ENCODE measurements at places on chromosomes 16 and 17. TPM values are rescaled to one million over a fixed set of nuclear protein-coding genes. Genes with fewer than 3 reads are reported as not detected.

DNA sequence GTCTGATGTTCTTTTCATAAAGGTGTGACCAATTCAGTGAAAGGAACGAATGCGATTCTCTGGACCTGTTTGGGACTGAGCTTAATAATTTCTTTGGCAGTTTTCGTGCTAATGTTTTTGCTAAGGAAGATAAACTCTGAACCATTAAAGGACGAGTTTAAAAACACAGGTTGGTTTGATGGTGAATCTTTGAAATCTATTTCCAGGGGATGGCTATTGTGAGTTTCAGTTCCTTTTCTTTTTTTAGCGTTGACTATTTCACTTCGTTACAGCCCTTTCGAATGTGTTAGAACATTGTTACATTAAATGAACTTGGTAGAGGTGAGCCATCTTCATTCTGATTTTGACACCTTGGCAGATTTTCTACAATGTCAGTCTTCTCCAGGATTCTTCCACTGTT is 1.2 kb downstream of the TNFRSF17 start:
- DNase-seq = no peak

- DNase-seq = no peak
Observed at GRCh38 chr17:3915581-3915994, 677 bp downstream of the P2RX1 start.

GRCh38 chr16:69132424-69133252 is at the start of the genes CHTF8 and UTP4:
TSS of gene CHTF8 (minus strand) at chr16:69132588. CDS start at chr16:69121458, 11,130 bp downstream.
TSS of gene UTP4 (plus strand) at chr16:69132649. CDS start at chr16:69133460, 811 bp downstream.
- peak; percentile 95 for DNase-seq

- DNase-seq = no peak
Observed at GRCh38 chr17:74603037-74603635, 11.1 kb upstream of the CD300LD start.

GRCh38 chr16:79651363-79651762 is 50.8 kb upstream of the MAF start:
- DNase-seq = peak; percentile 52

DNA sequence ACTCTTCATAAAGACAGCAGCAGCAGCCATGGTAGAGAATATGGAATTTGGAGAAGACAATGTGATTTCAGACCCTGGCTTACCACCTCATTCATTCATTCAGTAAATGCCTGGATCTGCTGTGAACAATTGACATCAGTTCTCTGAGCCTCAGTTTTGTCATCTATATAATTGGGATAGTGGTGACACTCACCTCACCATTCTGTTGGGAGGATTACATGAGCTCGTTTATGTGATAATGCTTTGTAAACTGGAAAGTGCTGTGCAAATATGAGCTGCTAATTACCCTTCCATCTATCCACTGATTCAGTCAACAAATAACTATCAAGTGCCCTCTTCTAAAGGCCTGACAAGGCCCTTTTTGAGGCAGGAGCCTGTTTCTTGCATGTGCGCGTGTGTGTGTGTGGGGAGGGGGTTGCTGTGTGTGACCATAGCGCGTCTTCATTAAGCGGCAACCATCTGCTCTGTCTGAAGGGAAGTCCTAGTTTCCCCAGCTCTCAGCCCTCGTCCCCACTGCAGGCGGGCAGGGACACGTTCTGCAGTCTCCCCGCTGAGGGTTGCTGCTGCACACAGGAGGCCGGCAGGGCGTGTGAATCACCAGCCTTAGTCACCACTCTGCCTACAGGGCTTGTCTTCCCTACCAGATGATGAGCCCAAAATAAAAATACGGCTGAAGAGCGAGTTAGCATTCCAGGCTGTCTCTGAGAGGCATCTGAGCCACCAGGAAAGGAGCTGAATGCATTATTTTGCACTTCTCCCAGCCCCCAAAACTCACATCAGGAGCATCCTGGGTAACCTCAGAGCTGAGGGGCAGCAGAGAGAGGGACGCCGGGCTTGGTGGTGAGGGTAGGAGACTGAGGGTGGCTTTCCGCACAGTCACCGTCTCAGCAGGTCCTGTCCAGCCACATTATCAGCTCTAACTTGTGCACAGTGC is 19.9 kb downstream of the ARL4D start:
- peak; percentile 76 for DNase-seq

DNA sequence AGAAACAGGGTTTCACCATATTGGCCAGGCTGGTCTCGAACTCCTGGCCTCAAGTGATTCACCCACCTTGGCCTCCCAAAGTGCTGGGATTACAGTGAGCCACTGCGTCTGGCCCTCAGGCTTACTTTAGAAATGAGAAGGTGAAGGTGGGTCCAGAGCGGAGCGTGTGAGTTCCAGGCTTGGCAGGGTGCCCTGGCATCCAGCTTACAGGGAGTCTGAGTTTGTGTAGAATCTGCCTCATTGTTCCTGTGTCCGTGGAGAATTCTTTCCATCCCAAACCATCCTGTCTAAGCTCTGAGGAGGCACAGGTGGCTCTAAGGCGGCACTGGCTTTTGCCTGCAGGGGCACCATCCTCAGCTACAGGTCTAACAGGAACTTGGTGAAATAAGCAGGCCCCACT is 50.6 kb downstream of the RAB11FIP3 start:
- no peak for DNase-seq

DNA sequence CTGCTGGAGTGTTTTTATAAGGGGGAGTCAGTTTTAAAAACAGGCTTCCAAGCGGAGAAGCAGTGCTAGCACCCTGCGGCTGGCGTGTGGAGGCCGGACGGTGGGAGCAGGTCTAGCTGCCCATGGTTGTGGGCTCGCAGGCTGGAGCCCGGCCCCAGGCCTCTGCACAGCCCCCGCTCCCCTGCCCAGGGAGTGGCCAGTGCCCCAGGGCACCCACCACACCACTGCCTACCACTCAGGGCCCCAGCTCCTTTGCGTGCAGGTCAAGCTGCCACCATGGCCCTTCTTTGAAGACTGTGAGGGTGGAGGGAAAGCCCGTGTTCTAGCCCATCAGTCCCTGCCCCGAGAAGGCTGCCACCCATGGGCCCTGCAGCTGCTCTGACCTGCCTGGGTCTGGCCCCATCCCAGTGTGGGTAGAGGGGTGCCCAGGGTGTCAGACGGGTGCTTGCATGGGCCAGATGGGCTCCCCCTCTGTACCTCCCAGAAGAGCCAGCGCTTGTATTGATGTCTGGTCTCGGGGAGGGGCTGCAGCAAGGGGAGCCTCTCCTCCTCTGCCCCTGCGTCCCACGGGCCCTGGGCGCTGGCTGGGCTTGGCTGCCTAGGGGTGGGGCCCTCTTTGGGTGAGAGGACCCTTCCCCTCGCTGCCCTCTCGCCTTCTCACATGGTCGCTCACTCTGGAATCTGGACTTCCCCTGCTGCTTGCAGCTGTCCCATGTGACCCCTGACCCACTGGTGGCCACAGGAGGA is 1.5 kb upstream of the NUDT16L1 start:
- DNase-seq = no peak

GRCh38 chr17:45431531-45432404 is 902 bp downstream of the ARHGAP27 start:
- DNase-seq = no peak

GRCh38 chr17:40038882-40039513 is 15.2 kb downstream of the MED24 start:
- no peak for DNase-seq

Gene NOL11
- total RNA-seq = 58.6 TPM

Gene VASN
- total RNA-seq = 8.1 TPM

Gene KREMEN2
- total RNA-seq = 0.20 TPM

Gene ZNF688
- total RNA-seq = 21.3 TPM

DNA sequence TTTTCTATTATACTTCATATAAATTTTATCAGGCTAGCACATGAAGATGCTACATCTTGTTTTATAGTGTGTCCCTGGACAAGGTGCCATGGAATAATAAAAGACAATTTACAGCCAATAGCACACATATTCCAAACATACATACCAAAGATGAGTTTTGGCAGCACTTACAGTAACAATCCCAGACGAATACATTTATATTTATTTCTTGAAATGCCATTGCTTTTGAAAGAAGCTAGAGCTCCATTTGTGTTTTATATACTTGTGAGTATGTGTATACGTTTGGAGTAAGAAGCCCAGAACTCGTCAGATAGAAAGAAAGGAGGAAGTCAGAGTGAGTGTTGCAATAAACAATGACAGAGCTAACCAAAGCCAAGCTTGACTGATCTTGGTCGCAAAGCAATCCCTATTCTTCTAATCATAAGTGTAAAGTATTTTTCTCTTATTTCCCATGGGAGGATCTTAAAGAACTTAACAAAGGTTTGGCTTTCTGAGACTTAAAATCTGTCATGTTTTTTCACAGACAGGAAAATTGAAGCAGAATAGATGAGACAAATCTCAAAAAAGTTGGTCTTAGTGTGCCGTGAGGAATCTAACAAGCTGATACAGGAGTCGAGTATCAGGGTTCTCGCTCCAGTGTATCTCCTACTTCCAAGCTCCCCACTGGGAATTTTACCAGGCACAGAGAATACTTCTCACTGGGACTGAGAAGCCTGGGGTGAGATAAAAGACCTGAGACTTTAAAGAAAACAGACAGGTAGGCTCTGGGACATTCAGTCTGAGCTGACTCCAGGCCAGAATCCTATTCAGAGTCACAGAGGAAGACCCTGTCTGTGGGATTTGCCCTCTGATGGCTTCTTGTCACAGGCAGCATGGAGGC is 175.4 kb downstream of the AATF start:
- peak; percentile 17 for DNase-seq

GRCh38 chr17:17922070-17922614 is 50.1 kb downstream of the TOM1L2 start:
- no peak for DNase-seq

GRCh38 chr17:61731330-61731729 is 132.0 kb downstream of the BRIP1 start:
- DNase-seq = no peak

Gene ARL5C
- total RNA-seq = not detected

Gene C17orf67
- total RNA-seq = 2.0 TPM

- peak; percentile 76 for DNase-seq
Observed at GRCh38 chr16:73170612-73171038, 122.7 kb upstream of the ZFHX3 start.

Gene SULT1A1
- total RNA-seq = 73.9 TPM

DNA sequence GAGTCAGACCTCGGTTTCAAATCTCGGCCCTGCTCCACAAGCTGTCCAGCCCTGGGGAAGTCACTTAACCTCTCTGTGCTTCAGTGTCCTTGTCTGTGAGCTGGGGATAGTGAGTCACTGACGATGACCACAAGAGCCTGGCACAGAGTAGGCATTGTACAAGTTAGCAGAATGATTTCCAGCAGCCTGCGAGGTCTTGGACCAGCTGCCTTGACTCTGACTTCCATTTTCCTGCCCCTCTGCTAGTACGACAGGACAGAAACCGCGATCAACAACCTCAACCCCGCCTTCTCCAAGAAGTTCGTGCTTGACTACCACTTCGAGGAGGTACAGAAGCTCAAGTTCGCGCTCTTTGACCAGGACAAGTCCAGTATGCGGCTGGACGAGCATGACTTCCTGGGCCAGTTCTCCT is 20.7 kb downstream of the CPNE2 start:
- DNase-seq = no peak

GRCh38 chr16:54934481-54935265 is 4.0 kb downstream of the IRX5 start:
- DNase-seq = peak; percentile 54

Gene PMFBP1
- 2.2 TPM for total RNA-seq

DNA sequence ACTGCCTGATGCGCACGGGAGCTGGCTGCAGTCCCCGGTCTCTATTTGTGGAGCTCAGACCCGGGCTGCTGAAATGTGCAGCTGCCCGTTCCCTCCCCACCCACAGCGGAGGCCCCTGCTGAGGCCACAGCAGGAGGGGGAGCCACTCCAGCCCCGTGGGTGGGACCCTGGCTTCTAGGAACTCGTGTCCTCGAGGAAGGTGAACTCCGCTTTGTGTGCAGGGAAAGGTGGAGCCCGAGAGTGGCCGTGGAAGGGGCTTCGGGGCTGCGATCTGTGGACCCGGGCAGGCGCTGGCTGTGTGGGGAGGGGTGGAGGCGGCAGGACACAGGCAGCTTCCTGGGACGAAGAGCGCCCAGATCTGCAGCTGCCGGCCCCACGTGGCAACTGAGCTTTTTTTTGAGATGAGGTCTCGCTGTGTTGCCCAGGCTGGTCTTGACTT is 2.9 kb downstream of the CCDC154 start:
- DNase-seq = no peak

DNA sequence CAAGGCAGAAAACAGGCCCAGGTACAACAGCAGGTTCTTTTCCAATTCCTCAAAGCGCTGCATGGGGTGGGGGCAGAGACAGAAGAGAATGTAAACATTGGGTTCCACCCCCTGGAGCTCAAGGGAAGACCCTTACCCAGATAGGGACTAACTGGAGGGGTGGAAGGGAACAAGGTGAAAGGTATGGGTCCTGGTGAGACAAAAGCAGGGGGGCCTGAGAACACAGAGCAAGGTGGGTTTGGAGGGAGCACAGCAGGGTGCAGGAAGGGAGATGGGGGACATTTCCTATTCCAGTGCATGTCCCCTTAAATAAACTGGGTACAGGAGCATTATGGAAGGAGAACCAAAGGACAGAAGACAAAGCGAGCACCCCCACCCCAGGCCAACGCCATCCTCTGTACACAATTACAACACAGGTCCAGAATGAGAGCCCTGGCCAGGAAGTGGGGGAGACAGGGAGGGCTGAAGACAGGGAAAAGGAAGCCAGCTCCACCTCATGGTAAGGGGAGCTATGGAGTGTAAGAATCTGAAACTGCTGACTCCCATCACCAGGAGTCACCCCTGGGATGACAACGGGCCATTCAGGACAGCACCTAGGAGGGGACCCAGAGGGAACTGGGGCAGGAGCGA is 2.1 kb upstream of the CD2BP2 start:
- no peak for DNase-seq

GRCh38 chr17:17433000-17433703 is 43.6 kb upstream of the MED9 start:
- no peak for DNase-seq

Gene UTS2R
- not detected for total RNA-seq

Gene SMIM5
- total RNA-seq = 5.8 TPM

- no peak for DNase-seq
Observed at GRCh38 chr16:49276646-49277385, 4.8 kb downstream of the CBLN1 start.

DNA sequence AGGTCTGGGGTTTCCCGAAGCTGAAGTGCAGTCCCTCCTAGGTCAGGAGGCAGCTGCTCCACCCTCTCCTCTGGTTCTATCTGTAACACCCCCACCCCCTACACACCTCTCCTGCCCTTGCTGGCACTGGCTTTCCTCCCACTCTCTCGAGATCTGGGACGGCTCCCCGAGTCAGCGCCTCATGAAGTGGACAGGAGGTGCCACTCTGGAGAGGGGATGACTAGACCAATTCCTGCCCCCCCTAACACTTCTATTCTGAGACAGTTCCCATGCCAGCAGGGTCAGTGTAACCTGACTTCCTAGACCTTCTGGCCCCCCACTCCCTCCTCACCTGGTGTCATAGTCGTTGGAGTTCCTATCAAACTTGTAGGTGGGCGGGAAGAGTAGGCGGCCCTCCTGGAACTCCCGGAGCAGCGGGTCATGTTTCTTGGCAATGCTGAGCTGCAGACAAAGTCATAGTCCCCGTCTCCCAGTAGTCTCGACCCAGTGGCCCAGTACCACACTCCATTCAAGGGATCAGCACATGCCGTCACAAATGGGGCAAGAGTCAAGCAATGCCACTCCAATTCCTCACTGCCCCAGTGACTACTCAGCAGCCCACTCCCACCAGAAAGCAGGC is 9.7 kb downstream of the INPP5K start:
- DNase-seq = no peak

DNA sequence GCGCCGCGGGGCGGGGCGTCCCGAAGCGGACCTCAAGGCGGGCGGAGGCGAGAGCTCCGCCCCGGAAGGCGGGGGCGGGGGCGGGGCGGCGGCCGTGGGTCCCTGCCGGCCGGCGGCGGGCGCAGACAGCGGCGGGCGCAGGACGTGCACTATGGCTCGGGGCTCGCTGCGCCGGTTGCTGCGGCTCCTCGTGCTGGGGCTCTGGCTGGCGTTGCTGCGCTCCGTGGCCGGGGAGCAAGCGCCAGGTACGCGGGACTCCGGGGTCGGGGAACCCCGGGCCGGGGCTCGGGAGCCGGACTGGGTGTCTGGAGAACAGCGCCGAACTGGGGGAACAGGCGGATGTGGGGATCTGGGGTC is at the start of gene TNFRSF12A:
TNFRSF12A (plus strand) TSS at position 122 of the 357 bp plus-strand sequence; CDS start at position 152, 30 bp downstream.
- DNase-seq = peak; percentile 65

Data from spinal cord (tissue), 10 donors.